ENCODE measurements at places on chromosomes 2 and 18. TPM values are rescaled to one million over a fixed set of nuclear protein-coding genes. Genes with fewer than 3 reads are reported as not detected.

PID1 gene
- 0.16 TPM for polyA plus RNA-seq

ABCG8 gene
- not detected for polyA plus RNA-seq

UGT1A10 gene
- polyA plus RNA-seq: not detected

DUSP11 gene
- 14.4 TPM for polyA plus RNA-seq

GKN1 gene
- not detected for polyA plus RNA-seq

GLB1L gene
- polyA plus RNA-seq: 14.1 TPM

DNA sequence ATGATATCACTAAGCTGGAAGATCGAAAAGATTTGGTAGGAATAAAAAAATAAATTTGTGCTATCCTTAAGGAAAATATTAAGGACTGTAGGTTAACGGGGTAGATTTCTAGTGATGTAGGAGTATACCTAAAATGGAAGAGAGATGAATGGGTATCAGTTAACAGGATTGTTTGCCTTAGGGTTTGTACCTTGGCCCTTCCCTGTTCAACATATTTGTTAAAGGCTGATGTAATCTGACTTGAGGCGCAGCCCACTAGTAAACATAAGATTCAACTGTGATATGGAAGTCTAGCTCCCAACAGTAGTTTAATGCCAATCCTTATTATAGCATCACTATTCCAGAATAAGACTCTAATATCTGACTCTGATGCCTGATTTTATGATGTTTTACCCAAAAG is 685.2 kb downstream of the DCC start:
- no peak overlapping the region for H3K4me3 ChIP-seq
- H3K27me3 ChIP-seq: no peaks in the 10 kb centered on the region
- DNase-seq: no peak
- no peaks in the 10 kb centered on the region for H3K4me1 ChIP-seq
- H3K36me3 ChIP-seq: no peaks in the 10 kb centered on the region

GRCh38 chr18:38961880-38962279 is 1396.3 kb upstream of the CELF4 start:
- H3K36me3 ChIP-seq: no peaks in the 10 kb centered on the region
- H3K27me3 ChIP-seq: no peaks in the 10 kb centered on the region
- no peak for DNase-seq
- no peak overlapping the region for H3K4me3 ChIP-seq
- H3K4me1 ChIP-seq: no peaks in the 10 kb centered on the region

- no peak overlapping the region for H3K27ac ChIP-seq
- H3K4me1 ChIP-seq: peaks cover 38% of the 10 kb centered on the region
- H3K27me3 ChIP-seq: no peaks in the 10 kb centered on the region
- no peaks in the 10 kb centered on the region for H3K36me3 ChIP-seq
- H3K4me3 ChIP-seq: no peak overlapping the region
Observed at GRCh38 chr18:46341986-46342525, 237.9 kb downstream of the HAUS1 start.

DNA sequence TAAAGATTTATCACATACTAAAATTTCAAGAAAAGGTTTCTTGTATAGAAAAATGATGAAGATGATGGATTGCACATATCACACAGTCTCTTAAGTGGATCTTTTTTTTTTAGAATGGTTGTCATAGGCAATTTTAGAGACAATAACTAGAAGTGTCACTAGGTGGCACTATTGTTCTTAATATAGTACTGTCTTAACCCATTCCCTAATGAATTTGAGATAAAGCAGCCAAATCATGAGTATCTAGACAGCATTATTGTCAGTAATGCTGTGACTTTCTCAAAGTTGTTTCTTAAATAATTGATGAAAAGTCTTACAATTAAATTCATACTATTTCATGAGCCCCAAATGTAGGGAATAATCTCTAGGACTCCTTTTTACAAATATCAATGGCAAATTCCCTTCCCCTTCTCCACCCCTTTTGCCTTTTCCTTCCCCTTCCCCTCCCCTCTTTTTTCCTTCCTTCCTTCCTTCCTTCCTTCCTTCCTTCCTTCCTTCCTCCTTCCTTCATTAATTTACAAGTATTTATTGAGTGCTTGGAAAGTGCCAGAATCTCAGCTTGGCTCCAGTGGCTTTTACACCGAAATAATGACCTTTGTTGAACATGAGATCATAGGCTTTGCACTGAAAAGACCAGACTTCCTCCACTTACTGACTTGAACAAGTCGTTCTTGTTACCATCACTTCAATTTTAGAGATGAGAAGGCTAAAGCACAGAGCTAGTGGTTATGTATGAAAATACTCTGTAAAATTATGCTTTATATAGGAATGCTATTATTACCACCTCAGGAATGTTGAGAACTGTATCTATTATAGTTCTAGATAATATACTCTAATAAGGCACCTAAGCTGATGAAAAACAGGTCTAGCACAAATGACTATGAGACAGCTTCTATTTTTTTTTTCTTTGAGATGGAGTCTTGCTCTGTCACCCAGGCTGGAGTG is 19.8 kb downstream of the MYL12B start:
- H3K36me3 ChIP-seq: peaks cover 28% of the 10 kb centered on the region
- no peaks in the 10 kb centered on the region for H3K27me3 ChIP-seq
- H3K27ac ChIP-seq: peak overlapping the region; percentile 53
- peaks cover 4% of the 10 kb centered on the region for H3K4me1 ChIP-seq
- no peak overlapping the region for H3K4me3 ChIP-seq
- peak; percentile 59 for DNase-seq

- no peaks in the 10 kb centered on the region for H3K36me3 ChIP-seq
- peaks cover 9% of the 10 kb centered on the region for H3K27me3 ChIP-seq
- no peak overlapping the region for H3K27ac ChIP-seq
Observed at GRCh38 chr2:73173781-73174180, 28.6 kb upstream of the NOTO start.

DNA sequence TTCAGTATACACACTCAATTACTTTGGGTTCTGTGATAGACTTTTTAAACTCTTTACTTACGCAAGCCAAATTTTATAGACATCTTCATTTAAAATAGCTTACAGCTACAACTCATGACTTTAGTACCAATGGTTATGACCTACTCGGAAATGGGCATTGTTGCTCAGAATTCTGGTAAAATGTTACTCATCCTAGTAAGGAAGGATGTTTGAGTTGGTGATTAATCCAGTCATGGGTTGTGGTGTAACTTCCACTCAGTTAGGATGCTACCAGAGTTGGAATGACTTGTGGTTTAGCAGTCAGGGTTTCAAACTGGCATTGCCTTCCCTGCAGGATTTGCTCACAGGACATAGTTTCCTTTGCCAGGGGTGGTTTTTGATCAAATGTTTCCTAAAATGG is 7.4 kb upstream of the NPC1 start:
- H3K27me3 ChIP-seq: no peaks in the 10 kb centered on the region
- no peak overlapping the region for H3K27ac ChIP-seq
- no peaks in the 10 kb centered on the region for H3K36me3 ChIP-seq
- H3K4me1 ChIP-seq: no peaks in the 10 kb centered on the region
- no peak overlapping the region for H3K4me3 ChIP-seq
- no peak for DNase-seq

DNA sequence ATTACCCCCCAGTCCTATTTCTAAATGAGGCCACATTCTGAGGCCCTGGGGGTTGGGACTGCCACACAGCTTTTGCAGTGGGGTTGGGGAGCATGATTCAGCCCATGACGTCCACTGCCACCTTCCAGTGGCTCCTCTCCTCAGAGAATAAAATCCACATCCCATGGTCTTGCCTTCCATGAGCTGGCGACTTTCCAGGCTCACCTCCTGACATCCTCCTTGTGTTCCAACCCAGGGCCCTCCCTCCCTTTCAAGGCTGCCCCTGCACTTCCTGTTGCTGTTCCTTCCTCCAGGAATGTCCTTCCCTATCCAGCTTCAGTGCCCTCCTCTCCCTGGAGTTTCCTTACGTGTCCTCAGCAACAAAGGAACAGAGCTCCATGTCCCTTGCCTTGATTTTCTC is 187.3 kb upstream of the ID2 start:
- no peaks in the 10 kb centered on the region for H3K36me3 ChIP-seq
- no peak overlapping the region for H3K4me3 ChIP-seq
- no peaks in the 10 kb centered on the region for H3K27me3 ChIP-seq
- no peak for DNase-seq

GRCh38 chr2:41294331-41294730 is 753.5 kb upstream of the PKDCC start:
- no peaks in the 10 kb centered on the region for H3K27me3 ChIP-seq
- H3K4me3 ChIP-seq: no peak overlapping the region
- no peaks in the 10 kb centered on the region for H3K36me3 ChIP-seq
- no peak overlapping the region for H3K27ac ChIP-seq

DNA sequence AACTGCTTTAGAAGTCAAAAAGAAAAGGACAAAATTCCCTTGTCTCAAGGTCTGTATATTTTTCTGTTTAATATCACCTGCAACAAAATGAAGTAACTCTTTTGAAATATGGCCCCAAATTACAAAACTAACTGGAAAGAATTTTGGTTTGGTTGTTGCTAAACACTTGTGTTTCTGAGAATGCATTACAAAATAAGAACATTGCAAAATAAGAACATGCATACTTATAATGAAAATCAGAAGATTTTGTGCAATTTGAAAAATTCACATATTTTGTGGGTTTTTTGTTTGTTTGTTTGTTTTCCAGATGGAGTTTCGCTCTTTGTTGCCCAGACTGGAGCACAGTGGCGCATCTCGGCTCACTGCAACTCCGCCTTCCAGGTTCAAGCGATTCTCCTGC is 21.8 kb downstream of the NDUFB3 start:
- no peaks in the 10 kb centered on the region for H3K27me3 ChIP-seq
- no peak for DNase-seq
- no peaks in the 10 kb centered on the region for H3K4me1 ChIP-seq
- no peak overlapping the region for H3K4me3 ChIP-seq

- H3K36me3 ChIP-seq: peaks cover 71% of the 10 kb centered on the region
- DNase-seq: no peak
- H3K4me1 ChIP-seq: no peaks in the 10 kb centered on the region
- no peak overlapping the region for H3K27ac ChIP-seq
Observed at GRCh38 chr2:233546774-233547173, 19.8 kb downstream of the USP40 start.

DNA sequence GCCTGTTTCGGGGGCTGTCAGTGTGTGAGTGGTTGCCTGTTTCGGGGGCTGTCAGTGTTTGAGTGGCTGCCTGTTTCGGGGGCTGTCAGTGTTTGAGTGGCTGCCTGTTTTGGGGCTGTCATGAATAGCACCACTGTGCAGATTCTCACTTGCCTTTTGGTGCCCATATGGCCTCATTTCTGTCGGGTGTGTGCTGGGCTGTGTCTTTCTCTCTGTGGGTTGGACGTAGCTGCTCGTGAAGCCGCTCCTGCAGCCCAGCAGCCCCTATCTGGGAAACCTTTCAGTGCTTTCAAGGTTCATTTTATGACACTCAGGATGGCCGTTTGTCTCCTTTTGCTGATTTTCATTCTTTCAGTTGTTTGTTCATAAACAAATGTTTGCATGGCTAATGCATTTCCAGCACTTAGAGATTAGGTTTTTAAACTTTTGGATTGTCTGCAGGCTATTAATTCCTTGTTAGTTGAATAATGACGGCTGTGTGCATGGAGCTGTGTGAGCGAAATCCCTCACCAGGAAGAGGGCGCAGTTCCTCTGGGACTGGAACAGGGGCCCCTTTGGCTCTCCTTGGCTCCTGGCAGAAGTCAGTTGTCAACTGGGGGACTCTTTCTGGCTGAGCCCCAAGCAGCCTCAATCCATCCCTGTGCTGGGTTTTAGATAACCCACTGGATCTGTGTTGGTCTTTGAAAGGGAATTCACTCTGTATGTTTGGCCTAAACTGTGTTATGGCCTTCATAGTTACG is 10.8 kb downstream of the AGAP1 start:
- H3K36me3 ChIP-seq: no peaks in the 10 kb centered on the region
- DNase-seq: peak; percentile 49
- H3K4me3 ChIP-seq: no peak overlapping the region
- H3K27ac ChIP-seq: peak overlapping the region; percentile 30
- peaks cover 40% of the 10 kb centered on the region for H3K4me1 ChIP-seq

- DNase-seq: no peak
- no peaks in the 10 kb centered on the region for H3K4me1 ChIP-seq
- no peaks in the 10 kb centered on the region for H3K27me3 ChIP-seq
Observed at GRCh38 chr2:175062787-175063585, 57.8 kb upstream of the CHN1 start.

DNA sequence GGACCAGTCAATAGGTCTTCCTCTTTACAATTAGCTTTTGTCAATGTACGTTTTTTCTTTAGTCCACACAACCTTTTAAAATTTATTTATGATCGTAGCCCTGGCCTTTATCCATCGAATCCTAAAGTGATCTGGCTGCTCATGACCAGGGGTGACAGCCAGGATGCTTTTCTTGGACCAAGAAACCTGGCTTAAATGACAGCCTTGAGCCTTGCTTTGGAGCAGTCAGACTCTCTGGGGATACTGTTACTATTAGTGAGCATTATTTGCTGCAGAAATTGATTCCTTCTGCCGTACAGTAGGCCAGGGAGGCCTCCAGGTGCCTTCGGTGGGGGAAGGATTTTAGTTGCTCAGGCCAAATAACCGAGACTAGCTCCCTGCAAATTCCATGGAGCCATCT is 70.2 kb downstream of the AGAP1 start:
- H3K4me1 ChIP-seq: peaks cover 16% of the 10 kb centered on the region
- H3K4me3 ChIP-seq: no peak overlapping the region
- H3K36me3 ChIP-seq: no peaks in the 10 kb centered on the region
- no peaks in the 10 kb centered on the region for H3K27me3 ChIP-seq

DNA sequence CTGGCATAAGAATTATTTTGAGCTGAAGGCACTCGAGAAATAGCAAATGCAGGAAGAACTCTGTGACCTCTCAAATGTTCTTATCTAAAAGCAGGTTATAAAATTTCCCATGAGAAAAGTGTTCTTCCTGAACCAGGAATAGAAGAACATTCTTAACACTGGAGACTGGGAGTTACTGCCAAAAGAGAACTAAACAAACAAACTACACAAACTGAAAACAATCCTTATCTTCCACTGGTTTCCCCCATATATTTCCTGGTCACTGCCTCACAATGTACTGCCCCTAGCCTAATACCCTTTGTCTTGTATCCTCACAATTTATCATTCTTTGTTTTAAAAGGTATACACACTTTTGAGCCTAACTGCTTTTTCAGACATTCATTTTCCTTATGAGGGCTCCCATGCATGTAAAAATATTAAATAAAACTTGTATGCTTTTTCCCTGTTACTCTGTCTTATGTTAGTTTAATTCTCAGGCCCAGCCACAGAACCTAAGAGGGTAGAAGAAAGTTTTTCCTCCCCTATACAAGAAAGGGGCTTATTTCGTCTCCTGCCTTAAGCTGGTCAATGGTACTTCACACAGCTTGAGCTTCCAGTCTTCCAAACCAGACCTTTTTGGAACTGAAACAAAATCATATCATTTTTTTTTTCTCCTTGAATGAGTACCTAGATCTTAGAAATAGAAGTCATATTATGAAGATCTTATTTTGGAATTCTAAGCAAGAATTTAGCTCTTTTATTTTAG is 110.6 kb downstream of the MSTN start:
- no peak for DNase-seq
- no peak overlapping the region for H3K27ac ChIP-seq
- no peak overlapping the region for H3K4me3 ChIP-seq
- H3K27me3 ChIP-seq: no peaks in the 10 kb centered on the region

All from SK-N-SH (cell line).